Cerebellar nuclear complex (tissue), 1 donor: ENCODE measurements at places on chromosomes 1 and 21.

- no peak for DNase-seq
Measured at GRCh38 chr1:151059109-151060006, at the start of gene CDC42SE1. TSS of gene CDC42SE1 (minus strand) at chr1:151059622. CDS start at chr1:151055730, 3,892 bp downstream.

GRCh38 chr1:15231714-15232201, 15.3 kb upstream of the FHAD1 start:
- no peak for DNase-seq

GRCh38 chr1:221030990-221031389, 151.7 kb downstream of the HLX start:
- no peak for DNase-seq

GRCh38 chr1:175208773-175209492, 16.4 kb upstream of the KIAA0040 start:
- no peak for DNase-seq

DNA sequence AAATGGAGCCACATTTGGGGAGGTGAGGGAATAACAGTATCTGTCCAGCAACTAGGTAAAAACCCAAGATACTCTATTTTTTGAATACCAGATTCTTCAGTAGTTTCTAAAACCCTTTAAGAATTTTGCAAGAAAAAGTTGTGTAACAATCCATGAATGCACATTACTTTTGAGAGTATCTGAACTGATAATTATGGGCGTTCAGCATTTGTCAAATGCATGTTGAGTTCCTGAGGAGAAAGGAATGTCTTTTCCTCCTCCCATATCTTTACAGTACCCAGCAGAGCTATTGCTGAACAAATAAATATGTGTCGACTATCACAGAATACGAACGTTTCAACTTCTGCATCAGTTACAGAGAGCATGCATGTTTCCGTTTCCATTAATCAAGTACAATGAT, 104.5 kb downstream of the PCNX2 start:
- DNase-seq = no peak

- DNase-seq = no peak
Measured at GRCh38 chr1:70171512-70171911, 33.9 kb downstream of the LRRC40 start.

DNA sequence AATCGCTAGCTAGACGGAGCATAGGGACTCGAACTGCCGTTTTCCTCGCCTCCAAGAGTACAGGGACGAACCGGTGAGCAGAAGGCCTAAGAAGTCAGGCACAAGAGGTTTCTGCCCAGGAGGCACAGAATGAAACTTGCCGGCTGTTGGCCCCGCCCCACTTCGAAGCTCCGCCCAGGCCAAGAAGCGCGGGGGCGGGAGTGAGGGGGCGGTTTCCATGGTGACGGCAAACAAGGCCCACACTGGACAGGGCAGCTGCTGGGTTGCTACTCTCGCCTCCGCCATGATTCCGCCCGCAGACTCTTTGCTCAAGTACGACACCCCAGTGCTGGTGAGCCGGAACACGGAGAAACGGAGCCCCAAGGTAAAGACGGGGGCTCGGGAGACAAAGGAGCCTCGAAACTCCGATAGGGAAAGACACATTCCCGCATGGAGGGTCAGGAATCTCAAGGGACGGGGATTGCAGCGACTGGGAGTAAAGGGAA, at the start of gene DNALI1:
TSS of gene DNALI1 (plus strand) at position 229 of the 485 bp plus-strand sequence. CDS start at position 284, 55 bp downstream.
- no peak for DNase-seq

DNA sequence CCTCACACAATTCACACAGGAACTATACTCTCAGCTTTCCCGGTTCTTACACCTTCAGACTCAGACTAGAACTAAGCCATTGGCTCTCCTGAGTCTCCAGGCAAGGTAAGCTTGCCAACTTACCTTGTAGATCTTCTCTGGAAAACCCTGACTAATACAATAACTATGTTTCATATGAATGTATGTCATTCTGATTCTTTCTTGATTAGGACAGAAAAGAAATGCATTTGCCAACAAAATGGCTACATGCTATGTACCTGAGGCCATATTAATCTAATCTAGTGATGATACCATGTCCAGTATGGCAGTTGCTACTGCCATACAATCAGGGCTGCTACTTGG, 9.8 kb upstream of the ZSWIM5 start:
- no peak for DNase-seq

DNA sequence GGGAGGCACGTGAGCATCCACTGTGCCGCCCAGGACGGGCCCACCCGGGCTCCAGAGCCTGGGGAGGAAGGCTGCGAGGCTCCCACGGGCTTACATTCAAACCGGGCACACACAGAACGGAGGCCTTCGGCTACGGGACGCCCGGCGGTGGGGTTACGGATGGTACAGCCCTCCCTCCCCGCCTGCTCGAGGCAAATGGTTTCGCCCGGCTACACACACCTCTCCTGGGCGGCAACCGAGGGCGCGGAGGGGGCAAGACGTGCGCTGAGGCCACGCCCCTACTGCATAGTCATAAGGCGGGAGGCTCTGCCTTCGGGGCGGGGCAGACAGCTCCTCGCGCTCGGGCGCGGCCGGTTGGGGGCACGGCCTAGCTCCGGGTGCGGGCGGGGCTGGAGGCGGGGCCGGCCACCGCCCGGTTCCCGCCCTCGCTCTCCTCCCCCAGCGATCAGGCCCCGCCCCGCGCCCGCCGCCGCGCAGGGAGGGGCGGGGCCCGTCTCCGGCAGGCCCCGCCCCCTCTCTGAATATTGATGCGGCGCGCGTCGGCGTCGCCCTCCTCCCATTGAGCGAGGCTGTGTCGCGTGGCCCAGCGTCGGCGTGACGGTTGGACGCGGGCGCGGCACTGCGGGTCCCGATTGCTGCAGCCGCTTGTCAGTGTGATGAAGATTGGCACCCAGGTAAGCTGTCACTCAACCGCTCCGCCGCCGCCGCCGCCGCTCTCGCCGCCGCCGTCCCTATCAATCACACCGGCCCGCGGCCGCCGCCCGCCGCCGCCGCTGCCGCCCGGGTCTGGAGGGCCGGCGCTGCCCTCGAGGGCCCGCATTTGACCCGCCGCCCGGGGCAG, at the start of gene PKNOX1:
TSS of gene PKNOX1 (plus strand) at position 572 of the 841 bp plus-strand sequence. CDS start 29,820 bp downstream, outside the sequence.
- DNase-seq = peak; percentile 94

DNA sequence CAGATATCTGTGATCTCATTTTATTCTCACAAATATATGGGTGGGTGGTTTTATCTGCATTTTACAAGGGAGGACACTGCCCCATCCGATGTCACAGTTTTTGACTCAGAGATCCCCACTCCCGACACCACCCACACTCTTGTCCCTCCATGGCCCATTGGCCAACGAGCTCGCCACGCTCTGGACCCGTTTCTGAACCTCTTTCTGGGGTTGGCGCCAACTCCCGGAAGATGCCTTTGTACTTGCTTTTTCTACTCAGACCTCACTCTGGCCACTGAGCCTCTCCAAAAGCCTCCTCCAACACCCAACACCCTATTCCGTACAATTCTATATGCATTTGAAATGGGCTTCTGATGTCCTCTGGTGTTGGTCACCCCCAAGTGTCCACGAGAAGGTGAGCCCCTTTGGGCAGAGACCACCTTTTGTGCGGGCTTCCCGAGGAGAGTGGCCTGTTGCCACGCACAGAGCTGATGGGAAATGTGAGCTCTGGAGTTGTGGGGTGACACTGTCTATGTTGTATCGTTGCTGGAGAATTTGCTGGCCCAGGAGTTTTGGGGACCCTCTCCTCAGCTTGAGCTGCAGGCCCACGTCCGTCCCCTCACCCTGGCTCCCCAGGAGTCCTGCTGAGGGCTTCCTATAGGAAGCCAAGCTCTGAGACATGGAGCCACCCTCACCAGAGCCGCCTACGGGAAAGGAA, 366.9 kb upstream of the VAMP3 start:
- DNase-seq = no peak

- no peak for DNase-seq
Measured at GRCh38 chr1:109114342-109114674, 393 bp downstream of the ELAPOR1 start.

DNA sequence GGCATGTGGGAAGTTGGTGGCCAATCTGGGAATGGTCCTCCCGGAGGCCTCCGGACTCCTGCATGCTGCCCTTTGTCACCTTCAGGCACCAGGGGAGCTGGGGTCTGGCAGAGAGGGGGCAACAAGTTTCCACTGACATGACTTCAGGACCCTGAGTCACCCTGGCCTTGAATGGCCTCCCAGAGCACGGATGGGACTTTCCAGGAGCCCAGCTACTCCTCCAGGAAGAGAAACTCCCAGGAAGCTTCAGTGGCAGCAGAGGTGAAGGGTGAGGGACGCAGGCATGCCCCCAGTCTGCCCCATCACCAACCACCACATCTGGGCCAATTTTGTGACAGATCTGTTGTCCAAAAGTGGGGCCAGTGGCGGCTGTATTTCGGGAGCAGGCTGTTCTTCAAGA, 55.9 kb upstream of the WASF2 start:
- no peak for DNase-seq
